ENCODE measurements at places on chromosomes 11 and 22.

GRCh38 chr22:46766611-46767010 is 4.2 kb downstream of the TBC1D22A start:
- no peak for DNase-seq

- no peak for DNase-seq
Measured at GRCh38 chr22:47190957-47191670, 428.7 kb downstream of the TBC1D22A start.

- no peak for DNase-seq
Measured at GRCh38 chr11:130211144-130211543, 51.6 kb downstream of the ST14 start.

DNA sequence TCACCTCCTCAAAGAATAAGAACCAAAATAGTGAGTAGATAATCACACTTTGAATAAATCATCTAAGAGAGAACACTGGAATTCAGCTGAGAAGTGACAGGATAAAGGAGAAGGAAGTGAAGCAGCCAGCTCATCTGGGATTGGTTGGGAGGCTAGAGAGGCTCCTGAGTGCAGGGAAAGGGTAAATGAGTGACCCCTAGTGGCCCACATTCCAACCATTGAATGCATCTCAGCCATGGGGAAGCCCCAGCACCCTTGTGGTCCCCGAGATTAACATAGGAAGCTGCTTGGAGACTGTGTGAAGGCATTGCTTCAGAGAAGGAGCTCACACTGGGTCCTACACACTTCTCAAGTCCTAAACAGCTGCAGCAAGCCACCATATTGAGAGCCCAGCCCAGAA is 82.3 kb downstream of the JRKL start:
- no peak for DNase-seq

DNA sequence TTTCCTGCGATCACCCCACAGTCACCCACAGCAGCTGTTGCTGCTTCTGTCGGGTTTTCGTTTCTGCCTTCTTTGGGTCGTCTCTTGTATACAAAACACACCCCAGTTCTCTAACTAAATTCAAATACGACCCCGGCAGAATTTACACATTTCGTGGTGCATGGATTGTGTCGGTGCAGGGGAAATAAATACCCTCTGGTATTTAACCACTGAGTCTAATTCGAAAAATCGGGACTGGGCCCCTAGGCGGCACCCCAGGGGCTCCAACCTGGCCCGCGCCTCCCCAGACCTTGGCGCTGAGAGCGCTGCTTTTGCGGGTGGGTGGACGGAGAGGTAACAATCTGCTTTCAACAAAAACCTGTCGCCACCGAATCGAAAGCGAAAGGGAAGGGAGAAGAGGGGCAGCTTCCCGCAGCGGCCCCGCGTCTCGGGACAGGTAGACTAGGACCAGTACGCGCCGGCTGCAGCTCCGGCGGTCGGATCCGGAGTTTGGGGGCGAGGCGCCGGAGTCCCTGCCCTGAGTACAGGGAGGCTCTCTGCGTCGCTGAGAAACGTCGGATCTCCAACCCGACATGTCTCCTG is 4.4 kb downstream of the ALX4 start:
- peak; percentile 72 for DNase-seq

GRCh38 chr11:10247011-10247410 is 47.0 kb downstream of the SBF2 start:
- DNase-seq: no peak

DNA sequence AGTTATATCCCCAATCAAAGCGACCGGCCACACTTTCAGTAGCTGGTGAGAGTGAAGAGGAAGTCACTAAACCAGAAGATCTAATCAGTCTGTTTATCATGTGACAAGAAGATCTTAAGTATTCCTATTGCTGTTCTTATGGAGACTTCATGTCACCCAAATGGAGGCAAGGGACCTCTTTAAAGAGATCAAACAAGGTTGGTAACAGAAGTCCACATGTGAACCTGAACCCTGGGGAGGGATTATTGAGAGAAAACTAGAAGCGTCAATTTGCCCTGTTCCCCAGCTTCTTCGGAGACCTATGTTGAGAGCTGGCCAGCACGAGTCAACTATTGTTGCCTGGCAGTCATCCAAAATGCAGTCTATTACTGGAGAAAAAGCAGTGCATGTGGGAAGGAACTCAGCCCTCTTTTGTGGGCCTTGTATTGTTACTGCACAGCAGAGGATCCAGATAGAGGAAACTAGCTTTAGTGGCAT is 76.9 kb upstream of the CTSC start:
- no peak for DNase-seq

- DNase-seq: no peak
Measured at GRCh38 chr11:116567721-116568242, 205.0 kb downstream of the BUD13 start.

DNA sequence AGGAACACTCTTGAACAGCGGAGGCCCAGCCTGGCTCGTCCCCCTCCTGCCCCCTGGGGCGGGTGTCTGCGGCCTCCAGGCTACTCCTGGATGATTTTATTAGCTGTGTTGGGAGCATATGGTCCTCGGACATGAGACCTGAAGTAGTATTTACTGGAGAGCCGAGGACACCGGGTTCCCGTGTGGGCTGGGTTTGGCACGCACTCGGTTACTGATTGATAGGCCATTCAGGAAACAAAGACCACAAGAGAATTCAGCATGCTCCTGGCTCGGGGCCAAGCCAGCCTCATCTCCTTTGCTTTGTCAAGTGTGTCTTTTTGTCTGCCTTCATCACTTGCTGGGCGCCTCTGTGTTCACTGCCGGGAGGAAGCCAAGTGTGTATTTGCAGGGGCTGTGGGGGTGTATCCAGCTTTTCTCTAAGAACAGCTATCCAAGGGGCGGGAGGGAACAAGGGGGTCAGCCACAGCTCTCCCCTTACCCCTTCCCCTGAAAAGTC is 9.7 kb downstream of the FXYD2 start:
- peak; percentile 56 for DNase-seq

- no peak for DNase-seq
Measured at GRCh38 chr22:35733791-35734516, 16.3 kb downstream of the APOL5 start.

DNA sequence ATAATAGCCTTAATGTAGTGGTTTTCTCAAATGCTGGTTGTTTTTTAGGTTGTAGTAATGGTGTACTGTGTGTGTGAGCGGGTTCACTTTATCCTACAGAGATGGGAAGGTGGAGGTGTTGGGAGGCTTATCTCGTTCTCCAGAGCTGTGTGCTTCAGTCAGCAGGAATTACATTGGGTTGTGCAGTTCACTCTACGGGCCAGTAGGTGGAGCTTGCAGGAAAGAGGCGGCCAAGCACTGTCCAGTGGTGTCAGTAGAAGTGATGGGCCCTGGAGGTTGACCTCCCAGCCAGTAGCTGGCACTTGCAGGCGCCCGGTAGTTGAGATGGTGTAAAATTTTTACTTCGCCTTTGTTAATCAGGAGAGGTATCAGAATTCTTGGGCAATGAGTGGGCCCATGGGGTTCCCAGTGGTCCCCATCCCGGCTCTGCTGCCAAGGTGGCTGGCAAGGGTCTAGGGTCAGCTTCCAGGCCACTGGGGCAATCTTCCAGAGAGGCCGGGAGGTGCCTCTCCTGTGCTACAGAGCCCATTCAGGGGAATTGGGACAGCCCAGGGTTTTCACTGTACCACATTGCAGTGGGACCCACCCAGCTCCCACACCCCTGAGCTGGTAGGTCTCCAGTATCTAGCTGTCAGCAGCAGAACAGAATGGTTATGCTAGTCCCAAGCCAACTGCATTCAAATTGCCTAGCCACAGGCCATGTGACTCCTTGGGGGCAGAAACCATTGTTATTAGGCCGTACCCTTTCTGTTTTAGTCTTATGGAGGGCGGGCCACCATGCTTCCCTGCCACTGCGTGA is 43.9 kb downstream of the BIRC2 start:
- peak; percentile 79 for DNase-seq

DNA sequence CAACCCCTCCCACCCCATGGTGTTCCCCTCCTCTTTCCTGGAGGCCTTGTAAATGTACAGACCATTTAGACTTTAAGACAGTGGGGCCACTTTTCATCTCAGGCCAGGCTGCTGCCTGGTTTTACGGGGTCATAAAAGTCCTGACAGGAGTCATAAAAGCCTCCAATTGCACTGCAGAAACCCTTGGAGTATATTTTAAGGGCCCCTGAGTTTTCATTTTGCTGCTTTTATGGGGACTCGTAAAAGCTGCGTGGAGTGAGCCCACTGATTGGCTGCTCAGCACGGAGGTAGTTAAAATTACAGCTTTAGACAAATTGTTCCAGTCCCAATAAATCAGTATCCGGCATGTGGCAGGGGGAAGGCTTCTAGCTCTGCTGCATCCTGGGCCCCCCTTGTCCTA is 627.6 kb downstream of the NTM start:
- no peak for DNase-seq

- DNase-seq: no peak
Measured at GRCh38 chr11:130024361-130024760, 21.7 kb upstream of the PRDM10 start.

DNA sequence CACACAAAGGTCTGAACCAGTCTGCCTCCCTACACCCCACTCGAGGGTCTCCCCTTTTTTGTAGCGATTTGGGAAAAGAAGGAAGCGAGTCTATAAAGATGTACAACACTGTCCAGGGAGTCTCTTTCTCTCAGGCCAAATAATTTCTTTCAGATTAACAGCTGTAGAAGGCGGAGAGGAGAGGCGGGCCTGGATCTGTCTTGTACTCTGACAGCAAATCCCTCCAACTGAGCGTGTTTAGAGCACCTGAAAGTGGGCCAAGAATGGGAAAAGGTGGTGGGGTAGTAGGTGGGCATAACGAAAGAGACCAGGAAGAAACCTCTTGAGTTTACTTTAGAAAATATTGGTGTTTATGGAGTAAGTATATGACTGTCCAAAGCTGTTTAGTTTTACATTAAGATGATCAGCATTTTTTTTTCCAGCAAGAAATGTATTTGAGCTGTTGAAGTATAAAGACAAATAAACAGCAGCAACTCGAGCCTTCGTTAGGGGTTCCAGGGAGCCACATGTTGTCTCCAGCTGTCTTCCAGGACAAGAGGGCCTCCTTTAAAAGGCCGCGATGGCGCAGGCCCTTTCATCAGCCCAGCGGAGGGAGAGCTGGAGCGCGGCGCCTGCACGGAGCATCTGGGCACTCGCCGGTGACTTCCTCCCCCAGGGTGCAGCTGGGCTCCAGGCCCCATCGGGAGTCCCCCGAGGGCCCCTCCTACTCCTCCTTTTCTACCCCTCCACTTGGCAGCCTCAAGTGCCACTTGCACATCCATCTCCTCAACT is 34.9 kb downstream of the SCUBE1 start:
- DNase-seq: peak; percentile 55

- peak; percentile 9 for DNase-seq
Measured at GRCh38 chr11:15707971-15708370, 593.2 kb downstream of the INSC start.

DNA sequence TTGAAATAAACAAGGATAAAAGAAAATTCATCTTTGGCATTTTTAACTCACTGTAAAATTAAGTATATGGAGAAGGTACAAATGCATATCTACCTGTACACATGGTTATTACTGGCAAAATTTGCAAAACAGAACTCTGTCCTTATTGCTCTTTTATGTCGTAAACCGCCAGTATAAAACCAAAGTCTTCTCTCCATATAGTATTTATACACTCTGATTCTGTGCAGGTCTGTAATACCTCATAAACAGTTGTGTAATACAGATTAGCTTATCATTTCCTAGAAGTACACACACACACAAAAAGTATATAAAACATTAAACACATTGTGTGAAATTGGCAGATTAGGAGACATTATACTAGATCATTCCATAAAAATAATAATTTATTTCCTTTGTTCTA is 406.6 kb upstream of the ANO3 start:
- DNase-seq: no peak

DNA sequence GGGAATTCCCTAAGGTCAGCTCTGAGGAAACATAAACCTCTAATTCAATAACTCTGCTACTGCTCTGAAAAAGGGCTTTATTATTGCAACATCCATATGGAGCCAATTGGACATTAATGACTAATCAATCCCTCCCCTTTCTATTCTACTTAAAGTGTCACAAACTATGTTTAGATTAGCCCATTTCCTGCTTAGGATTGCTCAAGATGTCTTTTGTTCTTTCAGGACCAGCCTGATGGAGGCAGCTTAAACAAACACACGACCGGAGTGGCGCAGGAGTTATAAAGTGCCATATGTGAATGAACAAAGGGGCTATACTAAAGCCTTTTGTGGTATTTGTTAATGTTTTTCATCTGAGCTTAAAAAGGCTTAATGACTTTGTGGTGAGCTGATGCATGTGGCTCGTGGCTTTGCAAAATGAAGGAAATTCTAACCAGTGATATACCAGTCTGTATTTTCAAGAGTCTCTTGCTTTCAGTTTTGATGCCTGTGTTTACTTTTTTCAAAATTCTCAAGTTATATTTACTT is 354.4 kb downstream of the SOX6 start:
- peak; percentile 62 for DNase-seq

DNA sequence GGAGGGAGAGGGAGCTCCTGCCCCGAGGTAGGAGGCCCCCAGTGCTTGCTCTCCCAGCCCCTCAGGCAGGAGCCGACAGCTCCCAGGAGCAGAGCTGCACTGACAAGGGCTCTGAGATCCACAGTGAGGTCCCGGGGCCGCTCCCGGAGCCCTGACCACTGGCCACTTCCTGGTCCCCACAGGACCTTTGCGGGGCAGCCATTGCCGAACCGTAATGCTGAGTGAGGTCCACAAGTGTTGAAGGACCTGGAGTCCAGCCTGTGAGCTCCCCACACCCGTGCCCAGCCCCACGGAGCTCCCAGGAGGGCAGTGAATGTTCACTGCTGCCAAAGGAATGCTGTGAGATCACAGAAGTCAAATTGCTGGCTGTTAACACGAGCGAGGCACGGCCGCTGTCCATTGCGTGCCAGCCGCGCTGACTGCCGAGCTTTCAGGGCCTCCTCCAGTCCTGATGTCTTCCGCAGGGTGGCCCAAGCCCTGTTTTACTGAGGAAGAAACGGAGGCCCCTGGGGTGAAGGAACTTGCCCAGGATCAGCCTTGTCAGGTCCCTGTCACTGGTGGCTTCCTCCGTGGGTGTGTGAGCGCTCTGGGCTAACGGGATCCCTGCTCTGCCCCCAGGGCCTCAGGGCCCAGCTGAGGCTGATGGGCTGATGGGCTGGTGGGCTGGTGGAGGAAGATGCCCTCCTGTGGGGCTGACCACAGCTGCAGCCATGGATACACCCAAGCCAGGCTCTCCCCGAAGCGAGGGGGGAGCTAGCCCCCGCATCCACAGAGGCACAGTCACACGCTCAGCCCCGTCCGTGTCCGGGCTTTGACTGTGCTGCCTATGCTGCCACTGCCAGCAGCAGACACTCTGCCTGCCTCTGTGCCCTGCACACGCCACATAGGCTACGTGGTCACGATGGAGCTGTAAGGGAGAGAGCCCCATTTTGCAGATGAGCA is 70.8 kb downstream of the WNT7B start:
- DNase-seq: peak; percentile 67

Data from neural progenitor cell (in vitro differentiated cells).